Stimulated activated naive B cell treated with anti-CD40 and anti-IgM and Interleukin-4, amounts not matched to agents 10 μg/mL and 1 μg/mL and 100 μg/mL, for 72 hours (primary cell): ENCODE measurements at places on chromosomes 12 and 14.
A peak's percentile ranks its signal among the peaks of the same experiment; 100 is the strongest.

- no peak for DNase-seq
Observed at GRCh38 chr12:31300783-31301182, 25.2 kb downstream of the SINHCAF start.

GRCh38 chr14:97697772-97698171 lies 900.6 kb downstream of the VRK1 start:
- no peak for DNase-seq

DNA sequence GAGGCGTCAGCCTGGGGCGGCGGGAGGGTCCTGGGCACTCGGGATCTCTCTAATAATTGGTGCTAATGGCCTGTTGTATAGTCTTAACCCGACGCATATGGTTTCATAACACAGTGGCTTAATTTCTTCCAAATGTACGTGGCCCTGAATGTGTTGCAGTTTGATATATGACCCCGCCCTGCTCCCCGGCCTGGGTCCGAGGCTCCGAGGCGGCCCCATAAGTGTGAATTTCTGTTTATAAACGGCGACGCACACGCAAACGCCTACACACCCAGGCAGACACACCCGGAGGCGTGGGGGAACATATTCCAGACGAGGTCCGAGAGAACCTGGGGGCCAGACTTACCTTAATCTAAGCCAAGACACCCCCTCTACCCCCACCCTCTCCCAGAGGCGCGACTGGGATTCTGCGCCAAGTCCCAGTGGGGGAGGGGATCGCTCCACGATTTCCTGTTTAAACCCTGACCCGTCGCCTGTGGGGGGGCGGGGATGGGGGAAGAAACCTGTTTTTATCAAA lies 9.7 kb upstream of the HOXC6 start:
- DNase-seq, result no peak

DNA sequence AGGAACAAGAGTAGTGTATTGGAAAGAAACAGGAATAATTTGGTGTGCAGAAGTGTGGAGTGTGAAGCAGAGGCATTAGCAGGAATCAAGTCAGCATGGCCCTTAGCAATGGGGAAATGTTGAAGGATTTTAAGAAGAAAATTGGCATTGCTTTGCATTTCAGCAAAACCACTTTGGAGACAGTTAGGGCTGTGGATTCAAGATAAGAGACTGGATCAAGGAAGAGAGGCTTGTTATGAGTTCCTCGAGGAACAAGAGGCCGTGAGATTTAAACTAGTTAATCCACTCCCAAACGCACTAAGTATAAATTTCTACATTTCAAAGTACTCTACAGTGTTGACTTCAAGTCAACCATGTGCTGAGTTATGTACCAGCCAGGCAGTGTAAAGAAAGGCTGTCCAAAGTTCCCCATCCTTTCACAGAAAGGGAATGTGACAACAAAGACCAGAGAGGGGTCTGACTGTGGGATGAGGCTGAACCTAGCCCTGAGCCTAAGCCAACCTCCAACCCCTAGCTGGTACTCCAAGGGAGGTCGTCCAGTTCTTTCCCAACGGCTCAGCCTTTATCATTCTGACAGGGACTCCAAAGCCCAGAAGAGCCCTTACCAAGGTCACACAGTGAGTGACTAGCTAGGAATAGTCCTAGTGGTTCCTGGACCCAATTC lies 91.2 kb upstream of the BMP4 start:
- DNase-seq, result no peak

DNA sequence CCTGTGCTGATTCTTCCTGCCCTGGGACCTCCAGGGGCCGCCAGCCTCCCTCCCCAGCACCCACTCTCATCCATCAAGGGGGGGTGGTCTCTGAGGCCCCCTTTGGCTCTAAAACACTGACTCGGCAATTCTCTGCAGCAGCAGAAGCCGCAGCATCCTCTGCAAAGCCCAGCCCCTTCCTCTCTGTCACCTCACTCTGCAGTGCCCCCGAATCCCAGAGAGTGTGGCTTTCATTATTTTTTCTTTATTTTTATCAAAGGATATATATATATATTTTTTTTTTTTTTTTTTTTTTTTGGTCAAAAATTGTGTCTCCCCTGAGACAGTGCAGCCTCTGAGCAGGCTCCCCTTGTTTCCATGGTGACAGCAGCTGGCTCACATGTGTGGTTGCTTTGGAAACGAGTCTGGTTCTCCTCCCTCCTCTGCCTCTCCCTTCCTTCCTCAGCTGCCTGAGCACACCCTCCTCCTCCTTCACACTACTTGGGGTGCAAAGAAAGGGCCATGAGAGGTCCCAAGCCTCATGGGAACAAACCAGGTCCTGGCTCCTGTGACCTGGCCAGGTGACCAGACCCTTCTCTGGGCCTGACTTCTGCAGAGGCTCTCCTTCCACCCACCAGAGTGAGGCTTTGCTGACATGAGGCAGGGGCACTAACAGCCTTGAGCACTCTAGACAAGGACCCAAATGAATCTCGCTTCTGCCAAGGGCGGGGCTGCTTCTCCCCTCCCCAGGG lies 100.5 kb downstream of the LRRC74A start:
- DNase-seq, result no peak

DNA sequence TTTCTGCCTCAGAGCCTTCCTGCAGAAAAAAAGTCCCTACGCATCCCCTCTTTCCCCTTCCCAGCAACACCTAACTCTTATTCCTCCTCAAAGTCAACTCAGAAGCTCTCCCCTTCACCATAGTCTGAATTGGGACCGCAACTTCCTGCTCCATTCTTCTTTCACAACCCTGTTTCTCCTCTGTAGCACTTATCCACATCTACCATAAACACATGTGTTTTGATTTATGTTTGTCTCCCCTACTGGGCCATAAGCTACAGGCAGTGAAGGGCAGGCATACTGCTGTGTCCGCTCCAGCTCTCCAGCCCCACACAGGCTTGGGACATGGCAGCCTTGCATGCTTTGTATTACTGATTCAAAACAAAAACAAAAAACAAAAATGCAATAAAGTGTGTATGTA lies 5.9 kb downstream of the SDR9C7 start:
- DNase-seq, result no peak

- DNase-seq, result no peak
Observed at GRCh38 chr12:53115891-53116648, 12.8 kb downstream of the SOAT2 start.

- DNase-seq, result no peak
Observed at GRCh38 chr12:23949348-23950209, at the start of gene SOX5. Gene SOX5 (minus strand): TSS chr12:23949670. CDS start chr12:23949601, 69 bp downstream.

DNA sequence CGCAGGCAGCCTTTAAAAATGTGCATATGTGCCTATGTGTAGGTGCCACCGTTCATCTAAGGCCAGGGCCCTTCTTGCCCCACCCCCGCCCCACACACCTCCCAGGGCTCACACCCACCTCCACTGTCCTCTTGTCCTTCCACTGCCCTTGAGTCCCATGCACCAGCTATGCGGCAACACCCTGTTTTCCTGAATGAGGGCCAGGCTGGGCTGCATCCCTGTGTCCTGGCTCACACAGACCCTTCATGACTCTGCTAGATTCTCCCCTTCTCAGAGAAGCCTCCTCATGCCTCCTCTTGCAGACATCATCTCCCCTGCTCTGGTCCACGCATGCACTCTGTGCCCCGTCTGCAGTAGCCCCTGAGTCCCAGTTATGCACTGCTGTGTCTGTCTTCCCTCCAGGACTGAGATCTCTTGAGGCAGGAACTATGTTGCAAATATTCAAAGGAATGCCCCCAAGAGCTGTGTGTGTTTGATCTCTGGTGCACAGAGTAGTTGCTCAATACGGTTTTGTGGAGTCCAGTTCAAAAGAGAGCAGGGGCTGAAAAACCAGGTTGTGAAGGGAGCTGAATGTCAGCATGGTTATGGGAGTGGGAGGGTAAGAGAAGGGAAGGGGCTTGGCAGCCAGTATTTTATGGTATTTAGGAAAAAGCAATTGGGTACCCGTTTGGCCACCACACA lies 47.3 kb upstream of the ESRRB start:
- DNase-seq, result no peak

DNA sequence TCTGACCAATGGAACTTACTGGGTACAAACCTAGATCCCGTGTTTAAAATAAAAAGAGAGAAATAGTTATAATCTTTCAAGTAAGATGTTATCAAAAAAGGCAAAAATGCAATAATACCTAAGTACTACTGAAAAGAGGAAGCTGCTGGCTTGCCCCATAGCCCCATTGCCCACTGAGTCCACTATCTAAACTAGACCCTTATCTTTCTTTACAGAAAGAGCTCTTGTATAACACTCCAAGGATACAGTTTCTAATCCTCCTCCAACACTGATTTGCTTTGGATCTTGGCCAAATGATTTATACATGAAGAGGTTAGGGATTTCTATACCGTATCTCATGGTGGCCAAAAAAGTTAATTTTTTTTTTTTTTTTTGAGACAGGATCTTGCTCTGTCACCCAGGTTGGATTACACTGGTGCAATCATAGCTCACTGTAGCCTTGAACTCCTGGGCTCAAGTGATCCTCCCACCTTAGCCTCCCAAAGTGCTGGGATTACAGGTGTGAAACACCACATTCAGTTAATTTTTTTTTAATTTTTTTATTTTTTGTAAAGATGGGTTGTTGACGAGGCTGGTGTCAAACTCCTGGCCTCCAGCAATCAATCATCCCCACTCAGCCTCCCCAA lies 2.6 kb downstream of the GXYLT1 start:
- DNase-seq, result no peak

DNA sequence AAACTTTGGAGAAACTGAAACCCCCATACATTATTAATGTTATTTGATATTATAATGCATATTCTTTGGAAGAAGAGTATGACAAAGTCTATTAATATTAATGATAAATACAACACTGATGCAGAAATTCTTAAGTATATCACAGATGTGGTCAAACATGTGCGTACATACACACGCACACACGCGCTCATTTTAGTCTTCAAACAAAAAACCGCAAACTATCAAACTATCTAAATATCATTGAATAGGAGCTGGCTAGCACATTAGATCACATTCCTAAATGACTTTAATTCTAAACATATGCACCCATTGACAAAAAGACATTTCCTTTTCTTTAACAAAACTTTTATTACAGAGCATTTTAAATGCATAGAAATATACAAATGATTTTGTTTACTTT lies 872.7 kb downstream of the SLC16A7 start:
- no peak for DNase-seq

DNA sequence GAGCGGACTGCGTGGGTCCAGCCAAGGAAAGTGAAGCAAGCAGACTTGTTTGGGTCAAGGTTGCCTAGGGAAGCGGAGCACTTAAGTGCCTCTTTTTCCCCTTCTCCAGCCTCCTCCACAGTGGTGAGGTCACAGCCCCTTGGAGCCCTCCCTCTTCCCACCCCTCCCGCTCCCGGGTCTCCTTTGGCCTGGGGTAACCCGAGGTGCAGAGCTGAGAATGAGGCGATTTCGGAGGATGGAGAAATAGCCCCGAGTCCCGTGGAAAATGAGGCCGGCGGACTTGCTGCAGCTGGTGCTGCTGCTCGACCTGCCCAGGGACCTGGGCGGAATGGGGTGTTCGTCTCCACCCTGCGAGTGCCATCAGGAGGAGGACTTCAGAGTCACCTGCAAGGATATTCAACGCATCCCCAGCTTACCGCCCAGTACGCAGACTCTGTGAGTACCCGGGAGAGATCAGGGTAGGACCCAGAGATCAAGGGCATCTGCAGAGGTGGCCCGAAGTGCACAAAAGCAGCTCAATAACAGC lies at the start of gene TSHR:
TSS of gene TSHR (plus strand) at position 206 of the 526 bp plus-strand sequence. CDS start at position 266, 60 bp downstream.
- DNase-seq, result no peak

- peak; percentile 51 for DNase-seq
Observed at GRCh38 chr14:73759183-73759713, 45.1 kb upstream of the PNMA1 start.

DNA sequence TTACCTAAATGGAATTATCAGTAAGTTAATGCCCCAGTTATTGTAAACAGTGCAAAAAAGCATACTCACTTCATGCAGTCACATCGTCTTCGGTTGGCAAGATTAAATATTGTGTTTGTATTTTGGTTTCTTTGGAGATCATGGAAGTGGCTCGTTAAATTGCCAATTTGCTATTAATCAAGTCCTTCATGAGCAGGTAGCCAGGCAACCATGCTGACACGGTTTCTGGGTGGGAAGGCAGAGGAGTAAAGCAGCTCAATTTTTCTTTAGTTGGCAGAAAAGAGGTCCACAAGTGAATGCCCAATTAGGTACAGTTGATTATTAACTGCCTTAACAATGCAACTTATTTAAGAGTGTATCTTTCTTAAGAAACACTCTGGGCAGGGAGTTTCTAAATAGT lies 43.9 kb downstream of the PPP4R3A start:
- no peak for DNase-seq

- DNase-seq, result peak; percentile 76
Observed at GRCh38 chr14:92259613-92260357, 63.2 kb upstream of the SLC24A4 start.

GRCh38 chr14:92704036-92704804 lies 44.2 kb downstream of the LGMN start:
- peak; percentile 91 for DNase-seq

- DNase-seq, result no peak
Observed at GRCh38 chr12:106576848-106577247, 6.0 kb upstream of the RFX4 start.

GRCh38 chr14:62934439-62934838 lies 110.8 kb downstream of the KCNH5 start:
- no peak for DNase-seq

- DNase-seq, result no peak
Observed at GRCh38 chr12:76026643-76027063, 4.9 kb downstream of the PHLDA1 start.

DNA sequence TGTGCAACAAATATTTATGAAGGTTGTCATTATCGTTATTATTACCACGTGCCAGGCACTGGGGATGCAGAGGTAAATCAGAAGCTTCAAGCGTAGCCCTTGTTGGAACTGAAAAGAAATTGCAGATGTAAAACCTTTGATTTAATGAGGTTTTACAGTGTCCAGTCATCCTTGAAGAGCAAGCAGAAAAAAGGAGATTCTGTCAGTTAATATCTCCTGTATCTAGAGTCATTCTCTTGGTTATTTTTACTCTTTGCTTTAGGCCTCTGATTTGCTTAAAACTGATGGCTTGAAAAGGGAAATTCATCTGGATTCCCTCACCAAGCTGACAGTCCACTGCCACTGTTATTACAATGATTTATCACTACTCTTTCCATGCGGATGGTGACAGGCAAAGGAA lies 179.3 kb downstream of the GALC start:
- no peak for DNase-seq

DNA sequence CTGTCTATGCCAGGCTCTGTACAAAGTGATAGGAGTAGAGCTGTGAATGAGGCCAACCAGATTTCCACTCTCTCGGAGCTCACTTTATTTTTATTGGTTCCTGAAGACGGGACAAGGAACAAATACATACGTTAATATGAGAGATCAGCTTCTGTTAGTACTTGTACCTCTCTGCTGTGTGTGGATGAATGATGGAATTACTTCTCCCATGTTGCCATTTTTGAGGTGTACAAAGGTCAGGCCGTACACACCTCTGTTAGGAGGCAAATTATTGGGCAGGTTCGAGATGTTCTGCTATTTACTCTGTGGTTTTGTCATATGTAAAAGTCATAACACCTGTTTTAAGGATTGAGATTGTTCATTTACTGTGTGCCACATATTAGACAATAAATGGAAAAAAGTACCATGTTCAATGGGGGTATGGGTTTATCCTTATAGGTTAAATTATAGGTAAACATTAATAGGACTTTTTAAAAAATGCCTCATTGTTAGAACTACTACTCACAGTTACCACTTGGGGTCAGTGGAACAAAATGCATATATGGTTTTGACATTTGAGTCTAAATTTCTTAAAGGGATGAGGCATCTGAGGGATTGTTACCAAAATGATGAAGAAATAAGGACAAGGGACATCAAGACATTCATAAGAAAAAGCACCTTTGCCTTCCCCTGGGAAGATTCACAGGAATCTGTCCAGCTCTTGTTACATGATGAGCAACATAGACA lies 26.9 kb downstream of the WBP11 start:
- DNase-seq, result no peak

- no peak for DNase-seq
Observed at GRCh38 chr12:131025234-131025633, 71.5 kb downstream of the ADGRD1 start.
